ENCODE measurements at places on chromosomes 5 and 9.

- DNase-seq = no peak
Observed at GRCh38 chr9:92424340-92424739, at the start of gene OMD. Gene OMD, minus strand, starts transcription at chr9:92424471. Its CDS starts 6,913 bp downstream, at chr9:92417558.

DNA sequence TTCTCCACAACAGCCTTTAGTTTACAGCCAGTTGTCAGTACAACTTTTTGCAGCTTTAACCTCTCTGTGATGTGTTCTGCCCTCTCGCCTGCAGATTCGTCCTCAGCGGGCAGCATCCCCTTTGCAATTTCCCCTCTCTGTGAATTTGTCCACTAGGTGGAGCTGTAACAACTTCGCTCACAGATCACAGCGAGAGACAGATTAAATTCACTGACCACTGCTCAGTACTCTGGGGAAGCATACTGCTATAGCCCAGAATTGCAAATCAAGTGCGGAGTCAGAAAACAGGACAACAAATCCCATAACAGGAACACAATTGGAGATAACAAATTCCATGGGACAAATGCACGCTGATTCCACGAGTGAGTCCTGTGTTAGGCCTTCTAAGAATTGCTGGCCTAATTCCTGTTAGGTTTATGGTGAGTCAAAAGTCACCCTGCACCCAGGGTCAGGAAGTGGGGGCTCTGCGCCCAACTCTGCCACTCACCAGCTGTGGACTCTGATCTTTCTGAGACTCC, 2124.9 kb downstream of the MAT2B start:
- DNase-seq = no peak

DNA sequence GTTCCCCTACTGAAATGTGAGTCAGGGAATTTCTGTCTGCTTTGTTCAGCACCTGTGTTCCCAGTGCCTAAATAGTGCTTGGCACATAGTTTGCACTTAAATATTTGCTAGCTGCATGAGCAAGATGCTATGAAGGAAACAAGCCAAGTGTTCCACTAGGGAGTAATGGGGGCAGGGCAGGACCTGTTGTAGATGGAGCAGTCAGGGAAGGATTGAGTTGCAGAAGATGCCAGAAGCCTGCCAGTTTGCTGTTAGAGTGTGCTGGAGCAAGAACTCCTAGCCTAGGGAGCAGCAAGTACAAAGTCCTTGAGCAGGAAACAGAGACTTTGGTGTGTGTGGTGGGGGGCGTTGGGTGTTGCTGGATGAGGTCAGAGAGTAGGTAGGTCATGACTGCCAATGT, 87.5 kb downstream of the DAB2IP start:
- DNase-seq = no peak

DNA sequence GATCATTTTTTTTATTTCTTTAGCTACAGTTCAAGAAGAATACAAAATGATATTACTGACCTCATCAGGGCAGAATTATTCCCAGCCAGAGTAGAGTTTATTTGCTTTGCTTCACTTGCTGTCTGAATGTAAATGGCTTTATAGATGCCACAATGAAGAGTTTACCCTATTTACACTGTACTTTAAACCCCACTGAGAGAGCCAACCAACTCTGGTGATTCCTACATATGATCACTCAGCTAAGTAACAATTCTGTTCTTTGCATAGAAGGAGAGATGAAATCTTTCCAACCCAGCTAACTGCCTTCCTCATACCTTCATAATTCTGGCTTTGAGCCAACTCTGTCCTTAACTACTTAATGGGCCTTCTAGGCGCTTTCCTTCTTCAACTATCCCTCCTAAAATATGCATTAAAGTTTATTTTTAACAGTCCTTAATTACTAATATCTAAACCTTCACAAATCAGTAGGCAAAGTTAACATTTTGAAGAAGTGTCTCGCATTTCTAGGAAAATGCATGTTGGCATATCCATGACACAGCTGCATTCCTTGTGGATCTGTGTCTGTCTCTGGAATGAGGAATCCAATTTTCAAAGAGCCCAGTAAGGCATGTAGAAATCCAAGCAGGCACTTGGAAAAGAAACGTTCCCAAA, 284.8 kb upstream of the GRAMD2B start:
- no peak for DNase-seq

DNA sequence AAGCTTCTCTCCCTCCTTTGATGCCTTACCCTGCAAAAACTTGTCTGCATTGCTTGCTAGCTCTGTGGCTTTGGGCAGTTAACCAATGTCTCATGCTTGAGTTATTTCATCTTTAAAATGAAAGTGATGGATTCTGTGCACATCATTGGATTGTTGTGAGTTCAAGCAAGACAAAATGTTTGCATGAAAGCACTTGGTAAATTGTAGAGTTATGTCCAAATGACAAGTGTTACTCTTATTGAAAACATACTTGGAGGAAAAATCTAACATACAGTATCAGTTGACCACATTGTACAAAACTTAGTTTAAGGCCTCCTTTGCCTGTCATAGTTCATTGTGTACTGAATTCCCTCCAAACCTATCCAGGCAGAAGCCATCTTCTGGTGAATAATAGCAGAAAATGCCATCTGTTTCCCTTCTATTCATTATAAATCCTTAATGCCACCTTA, 30.0 kb downstream of the TGFBR1 start:
- DNase-seq = no peak

DNA sequence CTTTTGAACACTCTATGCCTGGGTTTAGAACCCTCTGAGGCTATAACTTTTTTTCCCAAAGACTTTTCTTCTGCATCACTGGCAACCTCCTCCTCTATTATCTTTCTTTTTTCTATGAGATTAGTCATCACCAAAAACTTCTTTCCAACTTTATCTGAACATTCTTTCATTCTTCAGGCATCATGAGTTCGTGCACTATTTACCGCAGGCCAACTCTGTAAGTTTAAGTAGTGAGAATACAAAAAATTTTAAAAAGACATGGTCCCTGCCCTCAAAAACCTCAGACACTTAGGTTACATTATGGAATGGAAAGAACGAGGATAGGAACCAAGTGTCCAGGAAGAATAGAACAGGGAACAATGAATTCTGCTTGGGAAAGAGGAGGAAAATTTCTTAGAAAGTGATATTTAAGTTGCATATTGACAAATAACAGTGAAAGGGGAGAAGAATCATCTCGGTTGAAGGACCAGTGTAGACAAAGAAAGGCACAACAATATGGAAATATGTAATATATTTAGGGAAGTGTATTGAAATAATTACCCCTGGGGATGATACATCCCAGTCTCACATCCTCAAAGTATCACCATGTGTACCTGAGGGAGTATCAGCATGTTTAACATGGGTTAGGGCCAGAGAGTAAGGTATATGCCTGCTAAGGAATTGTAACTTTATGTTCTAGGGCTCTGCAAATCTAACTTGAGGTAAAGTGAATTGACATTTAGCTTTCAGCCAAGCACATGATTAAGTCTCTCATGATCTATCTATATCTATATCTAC, 196.5 kb upstream of the NREP start:
- no peak for DNase-seq

- no peak for DNase-seq
Observed at GRCh38 chr9:135247227-135247930, 159.9 kb downstream of the OLFM1 start.

DNA sequence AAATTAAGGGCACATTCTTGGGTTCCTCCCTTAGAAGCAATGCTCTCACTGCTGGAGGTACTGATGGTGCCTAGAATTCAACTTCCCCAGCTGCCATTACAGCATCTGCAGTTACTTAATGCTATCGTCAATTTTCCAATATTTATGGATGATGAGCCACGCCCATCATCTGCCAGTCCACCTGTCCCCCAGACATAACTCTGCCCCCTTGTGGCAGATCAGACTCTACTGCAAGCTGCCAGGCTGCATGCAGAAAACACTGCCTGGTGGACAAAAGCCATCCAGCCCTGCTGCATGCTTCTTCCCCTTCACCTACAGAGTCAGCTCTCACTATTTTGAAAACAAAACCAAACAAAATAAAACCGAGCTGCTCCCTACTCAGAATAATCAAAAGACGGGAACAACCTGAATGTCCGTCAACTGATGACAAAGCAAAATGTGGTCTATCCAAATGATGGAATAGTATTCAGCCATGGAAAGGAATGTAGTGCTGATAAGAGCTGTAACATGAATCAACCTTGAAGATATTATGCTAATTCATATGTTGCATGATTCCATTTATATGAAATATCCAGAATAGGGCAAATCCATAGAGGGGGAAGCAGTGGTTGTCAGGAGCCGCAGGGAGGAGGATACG, 66.4 kb downstream of the RETREG1 start:
- DNase-seq = peak; percentile 56

DNA sequence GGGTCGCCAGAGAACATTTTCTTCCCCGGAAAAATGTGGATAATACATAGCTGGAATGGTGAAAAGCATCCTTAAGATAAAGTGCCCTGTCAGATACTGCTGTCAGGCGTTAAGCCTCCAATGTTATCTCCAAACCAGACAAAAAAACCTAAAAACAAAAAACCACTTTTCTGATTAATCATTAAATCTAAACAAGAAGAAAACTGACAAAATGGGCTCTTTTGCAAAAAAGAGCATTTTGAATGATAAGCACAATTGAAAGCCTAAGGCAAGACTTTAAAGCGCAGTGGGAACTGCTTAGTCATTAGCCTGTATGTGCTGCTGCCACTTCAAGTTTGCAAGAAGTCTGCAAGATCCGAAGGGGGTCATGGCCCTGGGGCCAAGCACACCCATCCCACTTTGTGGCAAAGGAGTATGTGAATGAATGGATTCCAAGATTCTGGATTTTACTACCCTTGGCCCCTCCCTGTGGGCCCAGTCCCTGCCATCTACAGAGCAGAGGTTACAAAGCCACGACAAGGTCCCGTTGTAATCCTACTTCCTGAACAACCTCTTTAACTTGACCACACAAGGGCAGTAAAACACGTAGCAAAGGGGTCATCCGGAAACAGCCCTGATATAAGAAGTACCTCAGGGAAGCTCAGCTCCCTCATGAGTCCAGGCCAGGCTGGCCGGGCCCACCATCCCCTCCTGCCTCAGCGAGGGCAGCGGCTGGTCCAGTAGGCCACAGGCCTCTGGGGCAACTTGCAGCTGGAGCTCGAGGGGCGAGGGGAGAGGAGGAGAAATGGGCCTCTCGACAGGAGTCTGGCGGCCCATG, 29.7 kb downstream of the SHB start:
- DNase-seq = no peak

DNA sequence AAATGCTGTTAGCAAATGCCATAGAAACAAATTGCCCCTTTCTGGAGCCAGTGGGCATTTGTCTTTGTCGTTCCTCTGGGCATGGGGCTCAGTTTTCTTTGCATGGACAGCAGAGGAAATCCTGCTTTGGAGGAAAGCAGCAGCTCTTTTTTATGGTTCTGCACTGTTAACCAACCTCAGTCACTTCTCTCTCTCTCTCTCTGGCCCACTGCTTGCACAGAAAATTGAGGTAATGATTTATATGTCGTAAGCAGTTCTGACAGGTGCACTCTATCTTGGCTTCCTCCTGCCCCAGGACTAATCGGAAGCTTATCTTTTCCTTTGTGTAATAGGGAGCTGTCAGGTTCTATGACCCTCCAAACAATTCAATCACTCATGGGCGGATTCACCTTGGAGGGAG, 159.6 kb upstream of the GPR151 start:
- DNase-seq = no peak

GRCh38 chr9:89491694-89492093, 6.2 kb downstream of the SEMA4D start:
- DNase-seq = no peak

DNA sequence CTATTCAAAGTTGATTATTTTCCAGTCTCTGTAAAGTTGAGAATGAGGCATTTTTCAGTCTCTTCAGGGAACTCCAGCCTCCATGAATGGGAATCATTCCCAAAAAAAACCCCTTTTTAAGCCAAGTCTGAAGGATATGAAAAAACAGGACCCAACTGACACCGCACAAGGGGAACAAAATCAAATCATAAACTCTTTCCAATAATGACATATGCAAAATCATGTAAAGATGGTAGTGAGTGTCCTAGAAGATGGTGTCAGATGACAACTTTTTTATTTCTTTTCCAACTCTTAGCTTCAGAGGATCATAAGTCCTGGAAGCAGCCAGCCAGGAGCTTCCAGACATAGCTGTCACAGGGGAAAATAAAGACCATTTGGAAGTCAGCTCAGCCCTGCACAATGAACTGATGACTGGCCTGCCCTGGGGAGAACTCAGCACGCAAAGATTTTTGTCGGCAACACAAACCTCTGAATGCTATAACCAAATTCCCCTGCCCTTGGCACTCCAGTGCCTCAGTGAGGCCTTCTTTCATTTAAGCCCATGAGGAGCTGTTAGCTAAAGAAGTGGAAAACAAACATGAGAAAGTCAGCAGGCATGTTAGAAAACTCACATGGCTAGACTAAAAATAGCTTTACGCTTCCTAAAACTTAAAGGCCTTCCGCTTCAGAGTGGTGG, 85.4 kb downstream of the SLC1A3 start:
- DNase-seq = no peak

GRCh38 chr5:102537011-102537410, 38.2 kb upstream of the SLCO6A1 start:
- no peak for DNase-seq

DNA sequence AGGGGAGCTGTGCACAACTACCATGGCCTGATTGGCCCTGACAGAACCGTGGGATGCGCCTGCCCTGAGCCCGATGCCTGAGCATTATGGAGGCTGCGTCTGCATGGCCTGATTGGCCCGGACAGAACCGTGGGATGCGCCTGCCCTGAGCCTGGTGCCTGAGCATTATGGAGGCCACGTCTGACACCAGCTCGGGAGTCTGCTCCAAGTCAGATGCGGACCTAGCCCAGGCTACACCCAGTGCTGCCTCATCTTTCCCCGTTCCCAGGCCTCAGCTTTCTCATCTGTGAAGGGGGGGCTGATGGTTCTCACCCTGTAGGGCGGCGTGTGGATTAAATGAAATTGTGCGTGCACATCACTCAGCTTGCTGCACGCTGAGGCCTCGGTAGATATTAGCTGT, 7.3 kb downstream of the CEP72 start:
- DNase-seq = no peak

DNA sequence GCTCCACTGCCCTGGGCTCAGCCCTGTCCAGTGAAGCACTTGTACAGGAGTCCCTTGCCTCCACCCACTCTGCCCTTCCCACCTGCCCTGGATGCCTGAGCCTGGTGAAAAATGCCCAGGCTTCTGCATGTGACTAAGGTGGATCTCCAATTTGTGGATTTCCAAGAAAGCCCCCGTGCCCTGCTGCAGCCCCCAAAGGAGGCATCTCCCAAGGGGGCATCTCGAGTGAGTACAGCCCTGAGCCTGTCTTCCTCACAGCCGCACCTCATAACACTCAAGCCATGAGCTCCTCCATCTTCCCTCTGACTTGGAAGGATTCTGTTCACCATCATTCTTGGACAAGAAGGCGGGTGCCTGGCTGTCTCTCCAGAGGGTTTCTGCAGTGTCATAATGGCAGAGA, 158.0 kb upstream of the PPP1R26 start:
- no peak for DNase-seq

DNA sequence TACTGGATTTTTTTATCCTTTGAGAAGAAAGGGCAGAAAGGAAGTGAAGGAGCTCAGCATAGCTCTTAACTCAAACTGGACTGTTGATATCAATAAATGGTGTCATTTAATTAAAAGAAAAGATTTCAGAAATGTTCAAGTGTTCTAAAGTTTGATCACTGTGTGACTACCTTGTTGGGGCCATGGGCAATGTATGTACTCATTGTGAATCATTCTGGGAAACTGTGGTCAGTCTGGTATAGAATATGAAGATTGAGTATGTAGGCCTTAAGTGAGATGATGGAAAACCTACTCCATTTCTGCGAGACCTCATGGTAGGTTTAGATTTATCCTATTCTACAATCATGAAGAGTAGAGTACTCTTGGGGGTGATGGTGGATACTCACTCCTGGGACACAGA, 164.5 kb upstream of the RGS7BP start:
- DNase-seq = no peak

Measured in CD4-positive, alpha-beta T cell (primary cell).